ENCODE measurements at places on chromosomes 2 and 18. TPM values are rescaled to one million over a fixed set of nuclear protein-coding genes. Genes with fewer than 3 reads are reported as not detected.
A peak's percentile ranks its signal among the peaks of the same experiment; 100 is the strongest.

GRCh38 chr2:102342888-102343287 is 12.7 kb upstream of the IL18R1 start:
- no peak for DNase-seq

DNA sequence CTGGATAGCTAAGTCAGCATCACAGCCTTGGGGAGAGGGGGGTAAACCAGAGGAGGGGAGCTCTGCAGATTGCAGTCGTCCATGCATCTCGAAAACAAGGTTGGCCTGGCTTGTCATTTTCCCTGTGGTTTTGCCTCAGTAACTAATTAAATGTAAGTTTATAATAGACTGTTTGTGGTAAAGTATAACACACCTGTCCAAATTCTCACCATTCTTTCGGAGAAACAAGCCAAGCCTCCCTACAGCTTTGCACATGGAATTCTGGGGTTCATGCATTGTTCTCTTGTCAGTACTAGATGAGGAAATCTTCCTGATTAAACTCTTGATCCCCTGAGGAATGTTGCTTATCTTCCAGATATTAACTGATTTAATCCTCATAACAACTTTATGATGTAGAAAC is 1065.2 kb upstream of the FAM98A start:
- no peak for DNase-seq

DNA sequence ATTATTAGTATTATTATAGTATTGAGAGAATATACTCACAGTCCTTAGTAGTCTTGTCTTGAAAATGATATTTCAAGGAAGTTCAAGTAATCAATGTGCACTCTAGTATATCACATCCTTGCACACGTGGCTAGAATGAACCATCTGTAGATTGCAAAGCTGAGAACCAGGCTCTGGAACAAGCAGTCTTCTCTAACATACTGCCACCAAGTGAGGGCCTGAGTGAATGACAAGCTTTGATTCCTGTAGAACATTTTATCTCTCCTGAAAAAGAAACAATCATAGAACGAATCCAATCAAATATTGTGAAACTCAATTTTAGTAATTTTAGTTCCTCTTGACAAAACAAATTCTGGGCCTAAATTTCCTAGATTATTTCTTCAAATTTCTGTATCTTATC is 55.3 kb upstream of the SULT1C3 start:
- DNase-seq: peak; percentile 28

DNA sequence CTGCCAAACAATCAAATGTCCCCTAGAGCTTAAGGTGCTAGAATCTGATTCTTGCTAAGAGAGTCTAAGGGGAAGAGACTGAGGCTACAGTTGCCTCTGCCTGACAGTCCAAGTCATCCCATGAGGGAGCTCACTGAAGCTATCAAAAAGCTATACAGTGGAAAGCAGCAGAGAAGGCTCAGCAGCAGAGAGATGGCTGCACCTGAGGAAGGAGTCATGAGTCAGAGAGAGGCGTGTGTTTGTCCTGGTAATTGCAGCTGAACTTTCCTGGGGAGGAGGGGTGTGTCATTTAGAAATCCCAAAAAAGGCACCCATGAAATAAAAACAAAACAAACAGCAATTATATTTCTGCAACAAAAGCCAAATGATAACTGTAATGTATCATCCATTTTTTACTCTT is 305.2 kb upstream of the UBE2E3 start:
- DNase-seq: no peak

DNA sequence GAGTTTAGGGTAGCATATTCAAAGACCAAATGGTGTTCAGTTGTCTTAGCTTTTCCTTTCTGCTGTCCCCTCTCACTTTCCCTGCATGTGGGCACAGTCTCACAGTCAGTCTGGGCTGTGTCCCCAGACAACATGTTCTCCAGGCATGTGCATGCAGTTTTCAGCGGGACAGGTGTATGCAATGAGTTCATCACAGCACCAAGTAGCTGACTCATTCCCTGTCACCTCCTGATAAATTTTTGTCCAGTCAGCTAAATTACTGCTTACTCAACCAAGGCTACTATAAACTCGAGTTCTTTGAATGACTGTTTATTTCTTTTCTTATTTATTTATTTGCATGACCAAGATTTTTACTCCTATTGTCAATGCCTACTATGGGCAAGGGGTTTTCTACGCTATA is 148.8 kb upstream of the CDH19 start:
- peak; percentile 25 for DNase-seq

GRCh38 chr18:34399892-34400291 is 175.2 kb upstream of the NOL4 start:
- no peak for DNase-seq

DNA sequence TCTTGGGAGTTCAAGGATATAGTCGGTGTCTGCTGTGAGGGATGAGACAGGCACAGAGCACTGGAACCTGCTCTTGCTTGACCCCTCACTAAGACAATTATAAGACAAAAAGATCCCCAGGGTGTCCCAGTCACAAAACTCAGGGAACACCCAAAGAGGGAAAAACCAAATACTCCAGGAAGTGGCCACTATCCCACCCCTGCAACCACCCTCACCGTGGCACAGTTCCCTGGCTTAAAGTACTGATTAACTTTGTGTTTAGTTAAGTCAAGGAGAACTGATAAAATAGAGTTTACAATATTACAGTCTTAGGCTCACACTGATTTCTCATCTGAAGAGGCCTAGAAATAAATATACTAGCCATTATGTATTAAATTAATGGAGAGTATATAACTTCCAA is 13.5 kb downstream of the IL36B start:
- no peak for DNase-seq

DNA sequence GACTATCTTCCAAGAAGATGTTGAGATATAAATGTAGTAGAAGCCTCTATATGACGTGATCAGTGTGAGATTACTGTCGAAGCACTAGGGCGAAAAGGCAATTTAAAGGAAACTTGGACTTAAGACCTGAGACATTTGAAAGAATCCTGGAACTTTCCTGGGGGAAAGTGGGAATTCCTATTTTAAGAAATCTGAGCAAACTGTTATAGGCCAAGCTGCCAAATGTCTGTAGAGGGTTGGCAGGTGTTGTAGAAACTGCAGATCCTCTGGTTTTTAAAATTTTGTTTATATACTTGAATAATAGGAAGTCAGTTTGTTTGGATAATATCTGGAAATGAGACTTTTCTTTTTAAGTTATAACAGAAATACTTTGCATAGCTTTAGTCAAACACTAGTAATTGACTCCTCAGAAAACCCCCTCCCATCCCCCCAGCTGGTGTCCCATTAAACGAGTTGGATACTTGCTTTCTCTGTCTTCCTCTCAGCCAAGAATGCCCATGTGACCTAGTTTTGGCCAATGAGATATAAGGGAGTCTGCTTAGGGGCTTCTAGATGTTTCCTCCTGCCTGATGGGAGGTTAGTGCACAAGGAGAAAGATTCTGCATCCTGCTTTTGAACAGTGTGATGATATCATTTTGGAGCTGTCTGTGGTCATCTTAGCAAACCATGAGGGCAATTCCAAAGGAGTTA is 61.2 kb downstream of the MOGAT1 start:
- no peak for DNase-seq

DNA sequence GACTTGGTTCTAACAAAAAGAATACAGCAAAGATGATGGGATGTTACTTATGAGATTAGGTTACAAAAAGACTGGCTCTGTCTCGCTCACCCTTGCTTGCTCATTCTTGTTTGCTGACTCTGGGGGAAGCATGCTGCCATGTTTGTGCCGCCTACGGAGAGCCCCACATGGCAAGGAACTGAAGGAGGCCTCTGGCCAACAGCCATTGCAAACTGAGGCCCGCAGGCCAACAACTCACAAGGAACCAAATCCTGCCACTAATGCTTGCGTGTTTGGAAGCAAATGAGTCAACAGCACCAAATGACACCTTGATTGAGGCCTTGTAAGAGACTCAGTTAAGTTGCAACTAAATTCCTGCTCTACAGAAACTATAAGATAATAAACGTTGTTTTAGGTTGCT is 297.6 kb upstream of the STON1 start:
- no peak for DNase-seq

GRCh38 chr2:190553254-190553653 is 18.7 kb upstream of the NEMP2 start:
- no peak for DNase-seq

DNA sequence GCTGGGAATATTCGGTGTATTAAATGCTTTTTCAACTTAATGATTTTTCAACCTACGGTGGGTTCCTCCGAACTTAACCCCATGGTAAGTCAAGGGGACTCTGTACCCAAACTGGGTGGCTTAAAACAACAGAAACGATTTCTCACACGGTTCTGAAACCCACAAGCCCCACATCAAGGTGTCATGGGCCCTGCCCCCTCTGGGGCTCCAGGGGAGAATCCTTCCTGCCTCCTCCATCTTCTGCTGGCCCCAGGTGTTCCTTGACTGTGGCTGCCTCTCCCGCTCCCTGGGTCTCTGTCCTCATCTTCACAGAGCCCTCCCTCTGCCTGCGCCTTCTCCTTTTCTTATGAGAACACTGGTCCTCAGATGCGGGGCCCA is 301.3 kb upstream of the SALL3 start:
- no peak for DNase-seq

DNA sequence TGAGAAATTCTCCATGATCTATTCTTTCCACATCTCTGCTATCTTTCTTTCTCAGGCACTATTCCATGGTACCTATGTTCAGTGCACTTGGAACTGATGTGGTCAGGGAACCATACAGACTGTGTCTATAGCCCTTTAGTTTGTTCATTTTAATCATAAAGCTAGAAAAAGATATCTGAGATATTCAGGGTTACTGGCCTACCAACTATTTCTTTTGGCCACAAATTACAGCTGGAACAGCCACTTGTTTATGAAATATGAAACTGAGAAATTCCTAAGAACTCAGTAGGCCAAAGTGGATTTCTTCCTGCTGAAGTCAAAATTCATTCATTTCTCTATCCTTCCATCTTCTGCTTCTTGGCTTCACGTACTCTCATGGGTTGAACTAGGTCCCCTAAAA is 22.8 kb upstream of the LYPD1 start:
- no peak for DNase-seq

GRCh38 chr2:18474700-18475099 is 85.8 kb downstream of the RDH14 start:
- DNase-seq: no peak

GRCh38 chr2:104344306-104344705 is 509.6 kb upstream of the POU3F3 start:
- no peak for DNase-seq

DNA sequence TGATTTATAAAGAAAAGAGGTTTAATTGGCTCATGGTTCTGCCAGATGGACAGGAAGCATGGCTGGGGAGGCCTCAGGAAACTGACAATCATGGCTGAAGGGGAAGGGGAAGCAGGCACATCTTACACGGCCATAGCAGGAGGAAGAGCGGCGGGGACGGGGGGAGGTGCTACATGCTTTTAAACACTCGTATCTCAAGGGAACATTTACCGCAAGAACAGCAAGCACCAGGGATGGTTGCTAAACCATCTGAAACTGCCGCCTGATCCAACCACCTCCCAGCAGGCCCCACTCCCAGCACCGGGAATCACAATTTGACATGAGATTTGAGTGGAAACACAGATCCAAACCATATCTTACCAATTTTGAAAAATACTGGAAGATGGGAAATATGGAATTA is 362.8 kb downstream of the FBXO15 start:
- DNase-seq: no peak

DNA sequence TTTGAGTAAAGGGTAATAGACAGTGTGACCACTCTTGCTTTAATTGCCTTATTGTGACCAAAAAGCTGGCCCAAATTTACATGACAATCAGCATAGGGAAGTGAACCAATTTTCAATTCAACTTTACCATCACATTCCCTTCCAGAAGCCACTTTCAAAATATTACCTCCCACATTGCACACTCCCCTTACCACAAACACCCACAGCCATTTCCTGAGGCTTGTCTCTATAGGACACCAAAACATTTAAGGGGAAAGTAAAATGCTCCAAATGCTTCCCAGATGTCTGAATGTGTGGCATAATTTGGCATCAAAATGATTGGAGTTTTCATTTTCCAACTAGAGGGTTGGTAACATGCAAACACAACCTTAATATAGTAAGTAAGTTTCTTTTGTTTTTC is 616.1 kb downstream of the SLC4A3 start:
- no peak for DNase-seq

- no peak for DNase-seq
Observed at GRCh38 chr2:217361483-217361880, 501.6 kb upstream of the TNP1 start.

GRCh38 chr2:186302263-186302662 is 183.8 kb upstream of the ZC3H15 start:
- no peak for DNase-seq

DNA sequence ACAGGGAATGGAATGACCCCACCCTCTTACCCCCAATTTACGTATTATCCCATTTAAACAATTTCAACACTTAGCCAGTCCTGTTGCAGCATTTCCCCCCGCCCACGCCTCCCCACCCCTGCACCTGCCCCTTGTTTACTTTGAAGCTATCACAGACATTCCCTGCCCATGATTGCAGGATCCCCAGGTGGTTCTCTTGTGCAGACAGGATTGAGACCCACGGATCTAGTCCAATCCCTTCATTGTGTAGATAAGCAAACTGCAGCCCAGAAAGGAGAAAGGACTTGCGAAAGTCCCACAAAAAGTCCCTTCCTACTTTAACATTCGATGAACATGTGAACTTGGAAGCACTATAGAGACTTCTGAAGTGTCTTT is 38.9 kb downstream of the TMEM17 start:
- no peak for DNase-seq

The GALNT13 gene
- 21.0 TPM for total RNA-seq

The PSTPIP2 gene
- 21.2 TPM for total RNA-seq

The RTP5 gene
- total RNA-seq: not detected

The NFU1 gene
- total RNA-seq: 50.6 TPM

The SRD5A2 gene
- total RNA-seq: 0.52 TPM

The CYS1 gene
- total RNA-seq: 2.9 TPM

The TNFRSF11A gene
- 11.0 TPM for total RNA-seq

The COL6A3 gene
- 158 TPM for total RNA-seq

The ABCG5 gene
- 3.8 TPM for total RNA-seq

The TMEM214 gene
- 50.4 TPM for total RNA-seq
